CD4-positive, alpha-beta T cell (primary cell): ENCODE measurements at places on chromosomes 7 and 10.

- no peak for DNase-seq
- H3K36me3 ChIP-seq, result no peaks in the 10 kb centered on the region
Observed at GRCh38 chr10:21208666-21209316, 311.7 kb upstream of the NEBL start.

DNA sequence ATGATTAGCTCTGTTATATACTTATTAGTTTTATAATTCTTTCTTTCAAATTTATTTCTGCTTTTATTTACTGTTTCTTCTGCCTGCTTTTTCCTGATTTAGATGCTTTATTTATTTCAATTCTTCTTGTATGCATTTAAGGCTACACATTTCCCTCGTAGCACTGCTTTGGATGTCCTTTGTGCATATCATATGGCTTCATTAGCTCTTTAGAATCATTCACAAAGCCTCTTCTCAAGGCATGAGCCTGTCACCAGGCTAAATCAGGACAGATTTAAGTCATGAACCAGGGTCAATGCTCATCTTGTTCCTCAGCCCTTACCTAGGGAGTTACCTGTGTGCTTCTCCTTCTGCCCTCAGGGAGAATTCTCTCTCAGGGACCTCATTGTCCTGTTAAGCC lies 56.3 kb downstream of the BAMBI start:
- DNase-seq, result no peak
- H3K27ac ChIP-seq, result no peak overlapping the region
- H3K4me3 ChIP-seq, result no peak overlapping the region
- no peaks in the 10 kb centered on the region for H3K36me3 ChIP-seq

- DNase-seq, result no peak
- H3K36me3 ChIP-seq, result no peaks in the 10 kb centered on the region
- H3K4me3 ChIP-seq, result peak overlapping the region; percentile 87
- no peaks in the 10 kb centered on the region for H3K27me3 ChIP-seq
Observed at GRCh38 chr10:58266003-58266825, 1.5 kb downstream of the IPMK start.

GRCh38 chr7:117338020-117338419 lies 15.2 kb upstream of the WNT2 start:
- H3K4me3 ChIP-seq, result no peak overlapping the region
- H3K4me1 ChIP-seq, result no peaks in the 10 kb centered on the region
- H3K27ac ChIP-seq, result no peak overlapping the region

DNA sequence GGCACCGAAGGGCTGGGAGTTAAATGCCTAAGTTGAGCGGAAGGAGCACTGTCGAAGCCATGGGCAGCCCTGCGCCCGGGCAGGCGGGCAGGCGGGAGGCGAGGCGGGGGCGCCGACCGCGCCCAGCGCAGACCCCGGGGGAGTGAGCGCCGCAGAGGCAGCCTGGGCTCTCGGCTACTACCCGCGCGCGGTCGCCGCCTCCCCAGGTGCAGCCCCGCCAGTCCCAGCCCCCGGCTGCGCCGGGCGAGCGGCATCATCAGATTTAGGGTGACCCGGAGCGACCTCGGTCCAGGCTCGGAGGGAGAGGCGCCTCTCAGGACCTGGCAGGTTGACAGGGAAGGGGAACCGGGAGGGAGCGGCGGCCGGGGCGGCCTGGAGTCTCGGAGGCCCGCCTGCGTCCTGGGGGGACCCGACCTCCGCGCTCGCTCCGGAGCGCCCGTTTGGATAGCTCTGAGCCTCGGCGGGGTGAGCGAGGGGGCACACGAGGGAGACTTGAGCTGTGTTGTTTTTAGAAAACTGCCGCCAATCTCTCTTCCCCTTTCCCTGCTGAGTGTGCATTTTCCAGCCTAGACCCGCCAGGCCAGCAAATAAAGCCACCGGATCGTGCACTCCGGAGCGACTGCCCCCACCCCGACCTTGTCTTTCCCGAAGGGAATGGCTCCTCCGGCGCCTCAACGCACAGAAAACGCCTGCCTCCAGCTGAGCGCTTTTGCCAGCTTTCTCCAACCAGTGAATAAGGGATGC lies 2.3 kb upstream of the NRP1 start:
- peaks cover 32% of the 10 kb centered on the region for H3K4me1 ChIP-seq
- H3K27ac ChIP-seq, result no peak overlapping the region
- H3K36me3 ChIP-seq, result no peaks in the 10 kb centered on the region
- H3K4me3 ChIP-seq, result peak overlapping the region; percentile 22

GRCh38 chr10:100750291-100751210 lies 5.2 kb downstream of the PAX2 start:
- H3K4me1 ChIP-seq, result peaks cover 22% of the 10 kb centered on the region
- H3K36me3 ChIP-seq, result no peaks in the 10 kb centered on the region
- H3K27me3 ChIP-seq, result peaks cover 65% of the 10 kb centered on the region
- no peak overlapping the region for H3K4me3 ChIP-seq

GRCh38 chr7:32479574-32480200 lies 10.5 kb downstream of the LSM5 start:
- H3K27ac ChIP-seq, result no peak overlapping the region
- H3K27me3 ChIP-seq, result no peaks in the 10 kb centered on the region
- H3K36me3 ChIP-seq, result no peaks in the 10 kb centered on the region
- DNase-seq, result peak; percentile 5

- no peak overlapping the region for H3K4me3 ChIP-seq
- no peak overlapping the region for H3K27ac ChIP-seq
- H3K36me3 ChIP-seq, result no peaks in the 10 kb centered on the region
- no peaks in the 10 kb centered on the region for H3K27me3 ChIP-seq
Observed at GRCh38 chr10:132335189-132336063, 3.4 kb downstream of the LRRC27 start.

DNA sequence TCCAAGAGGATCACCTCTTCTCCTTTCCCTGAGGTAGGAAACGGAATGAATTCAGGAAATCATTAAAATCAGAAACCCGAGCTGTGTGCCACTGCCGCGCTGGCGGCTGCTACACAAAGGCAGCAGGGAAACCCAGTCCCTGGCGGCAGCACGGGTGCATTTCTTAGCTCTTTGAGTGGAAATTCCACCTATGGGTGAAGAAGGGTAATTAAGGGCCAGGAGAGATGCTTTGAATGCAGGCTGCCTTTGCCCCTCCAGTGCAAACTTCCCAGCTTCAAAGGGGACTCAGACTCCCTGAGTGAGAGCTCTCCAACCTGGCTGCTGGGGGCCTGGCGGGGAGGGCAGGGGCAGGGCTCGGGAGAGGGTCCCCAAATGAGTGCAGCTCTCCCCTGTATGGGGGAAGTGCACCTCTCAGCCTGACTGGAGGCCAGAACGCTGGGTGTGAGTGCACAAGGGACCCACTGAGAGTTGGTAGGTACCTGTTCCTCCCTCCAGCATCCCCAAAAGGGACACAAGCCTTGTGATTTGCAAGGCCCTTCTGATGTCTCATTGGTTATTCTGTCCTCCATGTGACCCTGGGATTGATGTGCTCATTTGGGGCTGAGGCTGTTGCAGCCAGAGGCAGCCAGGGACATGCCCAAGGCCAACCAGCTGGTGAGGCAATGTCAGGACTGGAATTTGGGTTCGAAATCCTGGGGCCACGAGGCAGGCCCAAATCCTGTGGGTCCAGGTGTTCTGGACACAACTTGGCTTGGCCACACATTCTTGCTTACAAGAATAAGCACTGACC lies 16.3 kb upstream of the ZMIZ1 start:
- H3K27ac ChIP-seq, result no peak overlapping the region
- DNase-seq, result peak; percentile 72
- H3K36me3 ChIP-seq, result no peaks in the 10 kb centered on the region
- H3K4me1 ChIP-seq, result peaks cover 64% of the 10 kb centered on the region

DNA sequence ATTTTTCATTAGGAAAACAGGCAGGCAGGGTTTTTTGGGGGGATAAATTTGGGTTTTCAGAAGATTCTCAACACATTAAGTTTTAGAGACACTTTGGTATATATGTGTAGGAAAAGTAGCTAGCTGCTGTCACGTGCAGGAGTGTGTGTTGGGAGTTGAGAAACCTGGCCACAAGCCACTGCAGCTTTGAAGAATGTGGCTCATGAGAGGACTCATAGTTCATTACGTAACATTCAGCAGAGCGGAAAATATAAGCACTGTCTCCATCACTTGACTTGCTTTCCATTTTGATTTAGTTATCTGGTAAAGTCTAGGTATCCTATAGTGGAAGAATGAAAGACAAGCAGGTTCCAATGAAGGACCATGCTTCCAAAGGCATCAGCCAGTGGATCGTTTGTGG lies 31.2 kb downstream of the SMNDC1 start:
- DNase-seq, result no peak
- H3K27me3 ChIP-seq, result no peaks in the 10 kb centered on the region
- H3K4me3 ChIP-seq, result no peak overlapping the region
- H3K36me3 ChIP-seq, result no peaks in the 10 kb centered on the region

GRCh38 chr7:127943541-127944521 lies 87.4 kb downstream of the LRRC4 start:
- no peaks in the 10 kb centered on the region for H3K27me3 ChIP-seq
- no peak for DNase-seq
- no peak overlapping the region for H3K4me3 ChIP-seq
- no peak overlapping the region for H3K27ac ChIP-seq
- H3K4me1 ChIP-seq, result no peaks in the 10 kb centered on the region

GRCh38 chr7:111051832-111052231 lies 39.1 kb upstream of the LRRN3 start:
- H3K27ac ChIP-seq, result no peak overlapping the region
- no peak for DNase-seq
- no peaks in the 10 kb centered on the region for H3K27me3 ChIP-seq

- peak overlapping the region; percentile 75 for H3K27ac ChIP-seq
- H3K4me1 ChIP-seq, result peaks cover 34% of the 10 kb centered on the region
- DNase-seq, result peak; percentile 78
Observed at GRCh38 chr10:84329986-84330651, 1.7 kb downstream of the CCSER2 start.

GRCh38 chr10:118704711-118705110 lies 50.1 kb downstream of the CACUL1 start:
- peaks cover 6% of the 10 kb centered on the region for H3K4me1 ChIP-seq
- peaks cover 3% of the 10 kb centered on the region for H3K36me3 ChIP-seq
- H3K27me3 ChIP-seq, result no peaks in the 10 kb centered on the region
- DNase-seq, result no peak
- H3K27ac ChIP-seq, result no peak overlapping the region

DNA sequence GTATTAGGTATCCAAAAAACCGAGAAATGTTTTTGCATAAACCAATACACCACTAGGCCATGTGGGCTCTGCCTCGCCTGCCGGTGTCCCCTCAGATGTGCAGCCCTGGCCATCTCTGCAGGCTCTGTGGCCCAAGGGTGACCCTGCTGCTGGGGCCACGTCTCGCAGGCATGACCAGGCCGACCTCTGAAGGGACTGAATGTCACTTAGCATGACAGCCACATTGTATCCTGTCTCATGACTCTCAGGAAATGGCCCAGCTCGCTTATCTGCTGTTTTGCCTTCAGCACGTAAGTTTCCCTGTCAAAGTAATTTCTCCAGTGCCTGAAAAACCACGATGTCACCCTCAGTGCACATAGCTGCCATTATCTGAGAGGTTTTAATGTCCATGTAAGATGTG lies 49.5 kb upstream of the ZNF32 start:
- H3K27me3 ChIP-seq, result no peaks in the 10 kb centered on the region
- H3K36me3 ChIP-seq, result no peaks in the 10 kb centered on the region
- H3K4me1 ChIP-seq, result no peaks in the 10 kb centered on the region
- no peak overlapping the region for H3K4me3 ChIP-seq
- no peak for DNase-seq

GRCh38 chr7:65967361-65968155 lies 14.5 kb downstream of the GUSB start:
- no peaks in the 10 kb centered on the region for H3K4me1 ChIP-seq
- H3K4me3 ChIP-seq, result no peak overlapping the region
- no peaks in the 10 kb centered on the region for H3K27me3 ChIP-seq
- no peak for DNase-seq

DNA sequence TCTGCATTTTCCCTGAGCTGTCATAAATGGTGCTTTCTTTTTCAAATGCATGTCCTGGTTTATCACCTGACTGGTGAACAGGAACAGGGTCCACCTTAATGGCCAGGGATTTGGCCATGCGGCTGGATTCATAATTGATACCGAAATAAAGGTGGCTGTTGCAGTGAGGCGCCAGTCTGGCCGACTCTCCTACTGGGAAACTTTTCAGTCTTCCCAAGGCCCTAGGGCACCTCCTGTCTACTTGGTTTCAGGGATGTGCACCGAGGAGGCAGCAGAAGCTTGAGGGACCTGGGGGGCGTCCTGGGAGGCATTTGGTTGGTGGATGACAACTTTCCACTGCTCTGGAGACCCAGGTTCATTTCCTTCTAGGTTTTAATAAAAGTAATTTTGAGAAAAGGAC lies 46.4 kb upstream of the FIGNL1 start:
- no peak for DNase-seq
- no peak overlapping the region for H3K27ac ChIP-seq
- H3K4me3 ChIP-seq, result no peak overlapping the region
- H3K36me3 ChIP-seq, result no peaks in the 10 kb centered on the region
- H3K4me1 ChIP-seq, result no peaks in the 10 kb centered on the region

- H3K4me3 ChIP-seq, result no peak overlapping the region
- H3K36me3 ChIP-seq, result no peaks in the 10 kb centered on the region
- no peaks in the 10 kb centered on the region for H3K27me3 ChIP-seq
- DNase-seq, result no peak
- no peak overlapping the region for H3K27ac ChIP-seq
Observed at GRCh38 chr7:77222065-77222464, 22.4 kb upstream of the FGL2 start.

DNA sequence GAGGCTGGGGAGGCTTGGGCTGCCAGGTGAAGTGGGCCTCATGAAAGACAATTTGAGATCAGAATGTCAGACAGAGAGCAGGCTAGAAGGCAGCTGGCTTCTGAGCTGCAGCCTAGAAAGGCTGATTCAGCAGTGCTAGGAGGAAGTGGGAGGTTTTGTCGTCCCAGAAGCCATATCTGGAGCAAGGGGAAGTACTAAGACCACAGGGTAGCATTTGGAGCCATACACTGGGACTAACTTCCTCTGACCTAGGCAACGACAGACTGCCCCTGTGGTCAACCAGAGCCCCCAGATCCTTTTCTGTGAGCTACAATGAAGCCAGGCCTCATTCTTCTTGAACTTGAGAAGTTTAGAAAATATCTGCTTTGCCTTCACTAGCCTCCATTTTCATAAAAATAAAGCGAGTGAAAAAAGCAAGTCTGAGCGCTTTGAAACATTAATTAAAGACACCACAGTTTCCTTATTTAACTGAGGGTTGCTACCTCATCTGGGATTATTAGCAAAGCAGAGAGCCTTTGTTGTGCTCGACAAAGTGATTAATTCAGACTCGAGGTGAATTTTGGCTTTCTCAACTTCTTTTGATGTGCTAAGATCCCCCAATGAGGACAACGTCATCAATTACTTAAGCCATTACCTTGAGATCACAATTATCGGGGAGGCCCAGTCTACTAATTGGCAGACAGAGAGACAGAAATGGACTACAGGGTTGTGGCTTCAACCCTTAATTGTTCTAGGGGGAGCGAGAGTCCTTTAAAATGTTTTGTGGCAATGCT lies 26.6 kb downstream of the TBXAS1 start:
- peaks cover 29% of the 10 kb centered on the region for H3K4me1 ChIP-seq
- H3K27ac ChIP-seq, result no peak overlapping the region
- no peaks in the 10 kb centered on the region for H3K36me3 ChIP-seq
- no peak for DNase-seq
- no peak overlapping the region for H3K4me3 ChIP-seq

DNA sequence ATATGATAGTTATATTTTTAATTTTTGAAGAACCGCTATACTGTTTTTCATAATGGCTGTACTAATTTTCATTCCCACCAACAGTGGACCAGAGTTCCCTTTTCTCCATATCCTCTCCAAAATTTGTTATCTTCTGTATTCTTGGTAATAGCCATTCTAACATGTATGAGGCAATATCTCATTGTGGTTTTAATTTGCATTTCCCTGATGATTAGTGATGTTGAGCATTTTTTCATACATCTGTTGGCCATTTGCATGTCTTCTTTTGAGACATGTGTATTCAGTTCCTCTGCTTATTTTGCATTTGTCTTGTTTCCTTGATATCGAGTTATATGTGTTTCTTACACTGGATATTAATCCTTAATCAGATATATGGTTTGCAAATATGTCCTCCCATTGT lies 770.8 kb upstream of the MBL2 start:
- H3K36me3 ChIP-seq, result no peaks in the 10 kb centered on the region
- H3K4me1 ChIP-seq, result no peaks in the 10 kb centered on the region
- no peaks in the 10 kb centered on the region for H3K27me3 ChIP-seq
- DNase-seq, result no peak
- H3K27ac ChIP-seq, result no peak overlapping the region
